ENCODE measurements at places on chromosomes 6 and 20.

DNA sequence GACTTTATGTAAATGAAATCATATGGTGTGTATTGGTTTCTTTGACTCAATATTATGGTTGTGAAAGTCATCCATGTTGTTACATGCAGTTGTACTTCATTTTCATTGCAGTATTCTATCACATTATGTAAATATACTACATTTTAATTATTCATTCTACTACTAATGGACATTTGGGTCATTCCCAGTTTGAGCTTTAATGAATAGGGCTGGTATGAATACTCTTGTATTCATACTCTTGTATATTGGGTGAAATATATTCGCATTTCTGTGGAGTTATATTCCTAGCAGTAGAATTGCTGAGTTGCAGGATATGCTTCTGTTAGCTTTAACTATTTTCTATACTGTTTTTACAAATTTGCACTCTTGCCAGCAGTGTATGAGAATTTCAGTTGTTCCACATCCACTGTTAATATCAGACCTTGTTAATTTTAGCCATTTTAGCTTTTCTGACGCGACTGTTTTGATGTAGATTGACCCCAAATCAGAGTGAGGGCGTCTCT is 944.3 kb downstream of the KIF16B start:
- DNase-seq, result no peak

- DNase-seq, result no peak
These were observed 282.2 kb downstream of the GJA1 start for GRCh38 chr6:121717686-121718085.

GRCh38 chr20:21522481-21523280 is 8.8 kb upstream of the NKX2-2 start:
- DNase-seq, result peak; percentile 47

DNA sequence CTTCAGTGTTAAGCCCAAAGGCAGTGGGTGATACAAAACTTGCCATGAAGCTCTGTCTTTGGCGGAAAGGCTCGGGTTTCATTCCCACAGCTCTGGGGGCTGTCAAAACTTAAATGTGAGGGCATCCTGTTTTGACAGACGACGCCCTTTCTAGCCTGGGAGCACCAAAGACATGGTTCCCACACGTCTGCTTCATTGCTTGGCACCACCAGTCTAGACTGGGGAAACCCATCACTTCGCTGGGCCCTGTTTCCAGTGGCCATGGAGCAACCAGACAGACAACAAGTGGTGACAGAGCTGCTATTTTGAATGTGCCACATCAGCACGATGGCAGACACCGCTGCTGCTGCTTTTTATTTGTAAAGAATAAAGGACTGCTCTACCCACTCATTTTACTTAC is 127.5 kb downstream of the SASH1 start:
- no peak for DNase-seq

DNA sequence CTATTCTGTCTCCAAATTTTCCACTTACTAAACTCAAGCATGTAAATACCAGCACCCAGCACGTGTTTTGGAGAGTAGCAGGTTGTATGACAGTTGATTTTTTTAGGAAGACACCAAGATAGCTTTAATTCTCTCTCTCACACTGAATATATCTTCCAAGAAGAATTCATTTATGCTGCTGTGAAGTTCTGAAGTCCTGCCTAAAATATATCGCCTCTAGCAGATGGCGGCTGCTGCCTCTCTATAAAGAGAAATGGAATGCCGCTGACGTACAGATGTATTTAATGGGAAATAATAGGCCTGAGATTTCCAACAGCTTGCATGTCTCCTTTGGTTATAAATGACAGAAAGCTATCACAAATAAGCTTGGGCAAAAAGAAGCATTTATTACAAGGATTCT is 74.7 kb downstream of the PFDN4 start:
- no peak for DNase-seq

DNA sequence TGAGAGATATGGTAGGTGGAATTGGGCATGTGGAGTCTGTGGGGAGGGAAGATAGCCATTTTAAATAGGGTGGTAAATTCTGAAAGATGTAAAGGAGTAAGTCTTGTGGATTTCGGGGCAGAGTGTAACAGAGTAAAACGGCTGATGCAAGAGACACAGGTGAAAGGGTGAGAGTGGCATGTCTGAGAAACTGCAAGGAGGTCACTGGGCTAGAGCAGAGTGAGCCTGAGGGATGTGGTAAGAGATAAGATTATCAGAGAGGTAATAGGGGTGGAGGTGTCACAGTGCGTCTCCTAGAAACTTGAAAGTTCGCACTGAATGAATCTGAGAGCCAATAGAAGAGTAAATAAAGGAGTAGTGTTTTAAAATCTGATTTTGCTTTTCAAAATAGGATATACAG is 308.1 kb downstream of the EPM2A start:
- DNase-seq, result no peak

DNA sequence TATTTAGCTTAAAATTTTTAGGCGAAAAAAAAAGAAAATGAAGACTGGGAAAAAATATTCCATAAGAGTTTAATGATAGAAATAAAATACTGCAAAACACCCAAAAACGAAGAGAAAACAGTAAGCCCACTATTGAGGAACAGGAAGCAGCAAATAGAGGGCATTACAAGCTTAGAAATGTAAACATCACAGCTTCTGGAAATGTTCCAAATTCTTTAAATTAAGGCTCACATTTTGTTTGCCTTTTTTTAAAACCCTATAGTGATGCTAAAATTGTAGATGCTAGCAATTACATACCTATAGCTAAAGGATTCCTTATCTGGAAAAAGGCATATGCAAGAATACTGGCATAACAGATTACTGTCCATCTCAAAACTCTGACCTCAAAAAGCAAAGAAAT is 248.6 kb downstream of the KHDRBS2 start:
- DNase-seq, result no peak
